ENCODE measurements at places on chromosomes 6 and 20.

DNA sequence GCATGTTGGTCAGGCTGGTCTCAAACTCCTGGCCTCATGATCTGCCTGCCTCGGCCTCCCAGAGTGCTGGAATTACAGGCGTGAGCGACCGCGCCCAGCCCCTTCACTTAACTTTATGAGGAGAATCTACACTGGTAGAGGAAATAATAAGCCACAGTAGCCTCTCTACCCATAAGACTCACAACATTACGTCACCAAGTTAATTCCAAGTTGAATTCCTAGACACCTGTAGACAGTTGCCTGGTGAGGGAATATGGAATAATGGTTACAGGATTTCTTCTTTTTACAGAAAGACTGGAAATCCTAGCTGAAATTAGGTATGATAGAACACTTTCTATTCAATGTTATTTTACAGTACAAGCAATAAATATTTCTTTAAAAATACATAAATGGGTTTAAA, 854.5 kb upstream of the EYS start:
- no peak for DNase-seq

DNA sequence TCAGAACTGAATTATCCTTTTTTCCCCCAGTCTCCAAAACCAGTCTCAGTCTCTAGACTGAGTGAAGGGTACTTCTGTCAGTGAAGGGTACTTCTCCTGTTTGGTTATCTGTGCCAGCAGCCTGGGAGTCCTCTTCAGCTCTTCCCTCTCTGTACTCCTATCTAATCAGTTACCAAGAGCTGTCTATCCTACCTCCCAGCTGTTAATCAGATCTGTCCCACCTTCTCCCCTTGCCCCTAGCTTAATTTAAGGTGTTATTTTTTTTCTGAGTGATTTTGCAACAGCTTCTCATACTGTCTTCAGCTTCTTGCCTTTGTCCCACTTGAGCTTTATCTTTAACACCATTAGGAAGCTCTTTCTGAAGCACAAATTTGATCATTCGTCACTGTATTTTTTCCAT, 491.9 kb upstream of the SOX4 start:
- no peak for DNase-seq

DNA sequence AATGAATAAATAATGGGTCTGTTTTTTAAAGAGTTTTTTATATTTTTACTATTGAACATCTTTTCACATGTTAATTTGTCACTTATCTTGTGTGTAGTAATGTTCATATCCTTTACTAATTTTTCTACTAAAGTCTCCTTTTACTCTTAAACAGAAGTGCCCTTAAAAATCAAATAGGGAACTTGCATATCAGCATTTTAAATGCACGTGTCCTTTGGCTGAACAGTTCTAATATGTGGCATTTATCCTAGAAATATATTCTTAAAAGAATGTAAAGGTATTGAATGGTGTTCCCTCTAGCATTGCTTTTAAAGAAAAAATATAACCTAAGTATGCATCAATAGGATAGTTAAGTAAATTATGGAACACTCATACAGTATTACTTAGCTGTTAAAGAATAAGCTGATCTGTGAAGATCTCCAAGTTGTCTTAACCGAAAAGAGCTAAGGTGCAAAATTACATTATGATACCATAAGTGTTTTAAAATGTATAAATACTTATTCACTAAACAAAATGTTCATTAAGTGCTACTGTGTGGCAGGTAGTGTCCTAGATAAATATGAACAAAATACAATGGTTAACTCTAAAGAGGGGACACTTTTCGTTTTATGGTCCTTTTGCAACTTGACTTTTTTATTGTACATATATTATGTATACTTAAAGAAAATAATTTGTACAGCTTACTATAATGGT, 631 bp upstream of the PGBD1 start:
- no peak for DNase-seq

- no peak for DNase-seq
These were observed 158.2 kb upstream of the IMPG1 start for GRCh38 chr6:76230711-76231110.

- peak; percentile 33 for DNase-seq
These were observed 152.8 kb downstream of the GRM4 start for GRCh38 chr6:33993091-33993490.

DNA sequence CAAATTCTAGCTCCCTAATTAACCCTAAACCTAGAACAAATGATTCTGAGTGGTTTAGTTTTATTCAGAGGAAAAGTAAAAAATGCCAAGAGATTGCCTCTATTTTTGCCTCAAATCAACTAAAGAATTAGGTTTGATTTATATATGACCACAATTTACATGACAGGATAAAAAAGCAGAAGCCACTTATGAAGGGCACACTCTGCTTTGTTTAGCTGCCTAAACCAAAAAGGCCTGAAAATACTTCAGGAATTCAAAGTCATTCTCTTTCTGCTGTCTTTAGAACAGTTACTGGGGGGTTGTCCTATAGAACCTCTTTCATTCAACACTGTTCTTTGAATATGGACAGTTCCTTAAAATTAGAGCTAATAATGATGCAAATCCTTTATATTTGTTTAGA, 5.3 kb downstream of the FBXO5 start:
- no peak for DNase-seq

GRCh38 chr6:54301770-54302169, 6.5 kb upstream of the TINAG start:
- DNase-seq = no peak

- DNase-seq = no peak
These were observed 46.8 kb downstream of the PLN start for GRCh38 chr6:118594877-118595276.

DNA sequence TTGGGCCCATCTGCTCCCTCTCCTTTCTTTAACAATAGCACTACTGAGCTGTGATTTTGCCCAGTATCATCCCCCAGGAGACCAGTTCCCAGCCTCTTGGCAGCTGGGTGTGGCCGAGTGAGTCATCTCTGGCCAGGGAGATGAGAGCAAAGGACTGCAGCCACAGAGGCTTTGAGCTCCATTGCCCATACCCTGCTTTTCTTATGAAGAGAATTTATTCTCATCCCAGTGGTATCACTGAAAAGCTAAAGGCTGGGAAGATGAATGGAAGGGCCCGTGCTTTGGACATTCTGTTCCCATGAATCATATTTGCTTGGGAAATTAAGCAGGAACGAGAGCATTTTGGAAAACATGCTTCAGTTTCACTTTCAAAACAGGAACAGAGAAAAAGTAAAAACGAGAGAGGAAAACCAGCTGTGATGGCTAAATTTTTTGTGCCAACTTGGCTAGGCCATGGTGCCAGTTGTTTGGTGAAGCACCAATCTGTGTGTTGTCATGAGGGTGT, 14.9 kb downstream of the CST3 start:
- peak; percentile 87 for DNase-seq

- no peak for DNase-seq
These were observed 89.2 kb upstream of the RNF217 start for GRCh38 chr6:124873066-124873410.

All from tibial artery (tissue), 4 donors.